Suppressor macrophage treated with lipopolysaccharide for 4 hours (primary cell): ENCODE measurements at places on chromosomes 6 and 20.

DNA sequence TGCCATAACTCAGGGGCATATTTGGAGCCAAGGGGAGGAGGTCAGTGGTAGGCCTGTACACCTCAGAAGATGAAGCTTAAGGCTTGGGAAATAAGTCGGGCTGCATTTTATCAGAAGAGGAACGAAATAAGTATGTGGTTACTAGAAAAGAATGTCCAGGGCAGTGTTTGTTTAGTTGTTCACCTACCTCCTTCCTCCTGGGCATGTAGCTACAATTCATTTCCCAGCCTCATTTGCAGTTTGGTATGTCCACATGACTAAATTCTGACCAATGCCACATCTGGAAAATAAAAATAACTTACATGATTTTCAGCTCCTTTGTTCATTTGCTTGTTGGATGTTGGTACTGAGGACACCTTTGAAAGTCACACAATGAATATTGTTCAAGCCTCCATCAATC is 294.5 kb upstream of the RGS17 start:
- DNase-seq, result no peak

GRCh38 chr20:51512645-51513044 is 29.9 kb downstream of the NFATC2 start:
- DNase-seq, result no peak

GRCh38 chr6:1662534-1662933 is 52.8 kb downstream of the FOXC1 start:
- no peak for DNase-seq

GRCh38 chr20:47455133-47456040 is 46.3 kb upstream of the NCOA3 start:
- DNase-seq, result no peak

GRCh38 chr6:6811128-6812009 is 222.8 kb downstream of the LY86 start:
- peak; percentile 58 for DNase-seq

DNA sequence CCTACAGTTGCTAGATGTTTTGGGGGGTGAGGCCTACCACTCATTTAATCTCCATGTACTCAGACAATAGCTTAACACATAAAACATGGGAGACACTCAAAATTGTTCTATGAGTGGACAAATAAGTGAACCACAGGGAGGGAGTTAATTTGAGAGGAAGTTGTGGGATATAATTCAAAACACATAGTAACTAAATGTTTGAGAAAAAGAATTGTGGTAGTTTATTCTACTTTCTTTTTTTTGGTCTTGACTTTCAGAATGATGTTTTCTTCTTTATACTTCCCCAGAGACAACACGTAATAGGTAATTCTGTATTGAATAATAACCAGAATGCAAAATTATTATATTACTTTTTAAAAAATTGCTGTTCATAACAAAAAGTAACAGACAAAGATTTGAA is 453.8 kb downstream of the RFPL4B start:
- no peak for DNase-seq

- peak; percentile 47 for DNase-seq
Observed at GRCh38 chr6:138979813-138980668, 8.0 kb downstream of the REPS1 start.

- no peak for DNase-seq
Observed at GRCh38 chr6:7229376-7230326, 83.3 kb downstream of the SSR1 start.

DNA sequence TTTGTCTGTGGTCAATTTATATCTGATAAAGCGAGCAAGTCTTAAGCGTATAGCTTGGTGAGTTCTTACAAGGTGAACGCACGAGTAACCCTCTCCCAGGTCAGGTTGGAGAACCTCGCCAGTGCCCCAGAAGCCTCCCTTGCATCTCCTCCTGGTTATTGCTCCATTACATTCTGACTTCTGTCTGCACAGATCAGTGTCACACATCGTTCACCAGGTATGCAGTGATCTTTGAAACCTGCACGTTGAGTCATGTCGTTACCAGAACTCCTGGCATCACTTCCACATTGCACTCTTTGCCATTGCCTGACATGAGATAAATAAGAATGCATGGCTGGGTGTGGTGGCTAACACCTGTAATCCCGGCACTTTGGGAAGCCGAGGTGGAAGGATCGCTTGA is 44.2 kb downstream of the AKAP12 start:
- DNase-seq, result no peak

GRCh38 chr20:23061734-23062561 is 12.5 kb upstream of the THBD start:
- DNase-seq, result peak; percentile 86

GRCh38 chr6:56193846-56194245 is 53.5 kb downstream of the COL21A1 start:
- no peak for DNase-seq

- no peak for DNase-seq
Observed at GRCh38 chr6:83480470-83480869, 31.9 kb upstream of the PRSS35 start.

- no peak for DNase-seq
Observed at GRCh38 chr20:1402149-1402548, 9.3 kb upstream of the FKBP1A start.

GRCh38 chr20:23214903-23215302 is 128.8 kb upstream of the CD93 start:
- DNase-seq, result no peak

- peak; percentile 19 for DNase-seq
Observed at GRCh38 chr6:16562498-16562897, 198.8 kb downstream of the ATXN1 start.

- DNase-seq, result no peak
Observed at GRCh38 chr20:57535297-57535696, 10.4 kb upstream of the CTCFL start.

DNA sequence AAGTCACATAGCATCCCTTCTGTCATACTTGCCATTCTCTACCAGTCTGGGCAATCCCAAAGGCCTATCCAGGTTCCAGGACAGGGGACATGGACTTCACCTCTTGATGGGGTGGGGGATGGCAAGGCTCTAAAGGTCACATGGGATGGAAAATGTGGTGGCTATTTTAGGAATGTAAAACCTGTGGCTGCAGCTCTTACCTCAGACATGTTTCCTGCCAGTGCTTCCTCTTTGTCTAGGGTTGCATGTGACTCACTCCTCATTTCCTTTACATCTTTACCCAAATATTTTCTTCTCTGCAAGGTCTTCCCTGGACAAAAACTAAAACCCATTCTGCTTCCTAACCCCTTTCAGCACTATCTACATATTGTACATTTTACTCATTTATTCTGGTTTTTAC is 135.7 kb downstream of the BTBD3 start:
- DNase-seq, result peak; percentile 28

DNA sequence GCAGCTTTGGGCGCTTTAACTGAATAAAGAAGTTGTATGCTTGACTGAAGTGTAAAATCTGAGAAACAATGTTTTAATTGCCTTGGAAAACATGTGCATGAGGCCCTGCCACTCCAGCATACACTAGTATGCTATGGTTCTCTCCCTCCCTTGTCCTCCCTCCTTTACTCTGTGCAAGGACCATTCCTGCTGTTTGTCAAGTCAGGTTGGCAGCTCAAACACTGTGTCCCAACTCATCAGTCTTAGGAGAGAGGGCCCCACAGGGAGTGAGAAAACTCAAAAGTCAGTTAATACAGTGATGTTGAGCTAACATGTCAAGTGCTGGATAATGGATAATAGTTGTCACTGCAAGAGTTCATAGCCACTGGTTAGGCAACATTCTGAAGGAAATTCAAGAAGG is 543.6 kb downstream of the GRIK2 start:
- DNase-seq, result no peak

GRCh38 chr6:153237670-153238069 is 106.6 kb upstream of the RGS17 start:
- no peak for DNase-seq

DNA sequence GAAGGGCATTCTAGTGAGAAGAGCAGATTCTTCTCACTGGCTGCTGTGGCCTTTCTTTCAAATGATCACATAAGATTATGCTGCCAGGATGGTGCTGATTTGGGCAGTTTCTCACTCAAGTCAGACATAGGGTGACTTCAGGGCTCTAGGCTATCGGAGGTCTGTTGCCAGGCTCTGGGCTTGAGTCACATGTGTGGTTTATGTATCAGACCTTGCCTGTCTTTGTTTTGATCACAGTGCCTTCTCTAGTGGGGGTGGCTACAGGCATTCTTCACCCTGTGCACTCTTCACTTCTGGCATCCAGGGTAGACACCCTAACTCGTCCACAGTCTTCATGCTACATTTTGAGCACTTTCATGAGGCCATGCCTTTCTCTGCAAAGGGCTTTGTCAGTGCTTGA is 823.7 kb upstream of the MAN1A1 start:
- DNase-seq, result no peak

DNA sequence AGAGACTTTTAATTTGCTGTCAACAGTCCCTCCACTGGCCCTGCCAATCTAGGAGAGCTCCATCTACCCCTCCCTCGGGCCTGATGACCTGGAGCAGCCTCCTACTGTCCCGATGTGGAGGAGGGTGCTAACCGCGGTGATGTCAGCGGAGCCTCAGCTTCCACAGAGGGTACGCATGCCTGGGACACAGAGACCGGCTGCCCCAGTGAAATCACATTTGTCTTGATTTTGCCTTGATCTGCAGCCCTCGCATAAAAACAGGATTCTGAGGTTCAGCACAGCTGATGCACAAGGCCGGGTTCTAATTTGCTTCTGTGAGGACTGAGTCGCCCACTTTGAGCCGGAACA is 77.6 kb downstream of the STK35 start:
- no peak for DNase-seq

DNA sequence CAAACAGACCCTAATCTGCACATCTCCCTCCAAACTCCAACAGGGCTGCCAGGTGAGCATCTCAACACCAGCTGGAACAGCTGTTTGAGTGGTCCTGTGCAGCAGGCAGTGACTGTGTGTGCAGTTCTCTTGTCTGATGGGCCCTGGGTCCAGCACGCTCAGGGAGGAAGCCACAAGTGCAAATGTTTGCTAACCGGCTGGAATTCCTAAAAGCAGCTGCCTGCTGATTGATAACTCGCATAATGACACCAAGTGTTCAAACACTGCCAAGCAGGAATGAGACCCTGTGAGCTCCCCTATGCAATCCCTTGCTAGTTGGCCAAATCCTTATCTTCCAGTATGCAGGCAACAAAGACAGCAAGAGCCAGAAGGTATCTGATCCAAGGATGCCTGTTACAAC is 650.6 kb downstream of the CBLN4 start:
- DNase-seq, result no peak

DNA sequence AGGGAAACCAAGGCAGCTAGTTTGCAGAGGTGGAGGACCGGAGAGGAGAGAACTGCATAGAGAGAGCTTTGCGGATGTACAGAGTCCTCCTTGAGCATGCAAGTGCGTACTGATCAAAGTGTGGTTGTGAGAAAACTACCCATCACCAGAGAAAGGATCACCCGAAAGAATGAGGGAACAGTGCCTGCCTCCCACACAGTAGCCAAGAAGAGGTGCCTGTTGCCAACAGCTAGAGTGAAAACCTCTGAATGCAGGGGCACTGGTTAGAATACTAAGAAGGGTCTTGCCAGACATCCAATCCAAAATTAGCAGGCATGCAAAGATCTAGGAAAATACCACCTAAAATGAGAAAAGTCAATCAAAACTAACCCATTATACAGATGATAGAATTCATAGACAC is 166.6 kb upstream of the AKAP12 start:
- no peak for DNase-seq

DNA sequence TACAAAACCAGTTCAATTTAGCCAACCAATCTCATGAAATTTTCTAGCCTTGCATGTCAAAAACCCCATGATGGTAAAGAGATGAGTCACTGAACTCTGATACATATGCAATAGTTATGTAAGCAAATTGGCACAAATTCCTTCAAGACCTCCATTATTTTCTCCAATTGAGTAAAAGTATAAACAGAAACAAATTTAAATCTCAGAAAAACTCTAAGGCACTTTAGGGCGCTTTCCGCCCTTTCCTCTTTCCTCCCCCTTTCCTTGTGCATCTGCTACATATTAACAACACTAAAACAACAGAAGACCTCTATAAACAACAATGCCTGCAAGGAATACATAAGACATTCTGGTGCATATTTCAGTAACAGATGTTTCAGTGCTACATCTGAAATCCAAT is 48.5 kb downstream of the KIF13A start:
- DNase-seq, result peak; percentile 47

DNA sequence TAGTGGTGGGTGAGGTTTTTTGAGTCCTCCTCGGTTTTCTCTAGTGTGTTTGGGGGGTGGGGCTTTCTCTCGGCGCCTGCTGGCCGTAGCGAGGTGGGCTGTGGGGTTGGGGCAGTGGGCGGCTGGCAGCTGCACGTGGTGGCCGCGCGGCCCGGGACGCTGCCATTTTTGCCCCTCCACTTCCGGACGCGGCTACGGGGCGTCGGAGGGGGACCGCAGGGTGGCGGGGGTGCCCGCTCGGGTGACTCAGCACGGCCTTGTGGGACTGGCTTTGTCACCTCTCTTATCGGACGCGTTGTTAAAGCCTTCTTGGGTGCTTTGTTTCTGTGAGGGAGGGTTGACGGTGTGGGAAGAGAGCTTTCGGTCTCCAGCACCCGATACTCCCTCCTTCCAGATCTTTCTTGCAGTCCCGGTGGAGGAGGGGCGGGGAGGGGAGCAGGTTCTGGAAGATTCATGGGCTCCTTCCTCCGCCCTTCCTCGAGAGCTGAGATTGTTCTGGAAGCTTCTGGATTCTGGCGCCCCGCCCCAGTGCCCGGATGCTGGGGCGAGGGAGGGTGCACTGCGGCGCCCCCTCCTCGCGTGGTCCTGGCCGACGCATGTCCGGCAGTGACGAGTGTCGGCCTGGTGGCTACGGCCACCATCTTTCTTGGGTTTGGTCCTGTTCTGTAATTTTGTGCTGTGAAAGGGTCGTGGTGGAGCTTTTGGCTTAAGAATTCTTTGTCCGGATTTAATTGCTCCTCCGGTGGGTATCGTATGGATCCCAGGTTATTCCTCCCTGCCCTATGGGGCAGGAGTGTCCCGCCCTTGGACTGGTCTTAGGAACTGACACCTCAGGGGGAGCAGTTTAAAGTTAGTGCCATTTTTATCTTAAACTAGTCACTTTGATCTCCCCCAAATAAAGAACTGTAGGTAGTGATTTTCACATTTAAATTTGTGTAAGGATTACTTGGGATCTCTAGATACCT is 719 bp downstream of the HSP90AB1 start:
- peak; percentile 82 for DNase-seq

- no peak for DNase-seq
Observed at GRCh38 chr6:139355172-139355571, 19.3 kb downstream of the CITED2 start.

- DNase-seq, result peak; percentile 67
Observed at GRCh38 chr6:85576476-85576875, 17.2 kb downstream of the SNX14 start.

DNA sequence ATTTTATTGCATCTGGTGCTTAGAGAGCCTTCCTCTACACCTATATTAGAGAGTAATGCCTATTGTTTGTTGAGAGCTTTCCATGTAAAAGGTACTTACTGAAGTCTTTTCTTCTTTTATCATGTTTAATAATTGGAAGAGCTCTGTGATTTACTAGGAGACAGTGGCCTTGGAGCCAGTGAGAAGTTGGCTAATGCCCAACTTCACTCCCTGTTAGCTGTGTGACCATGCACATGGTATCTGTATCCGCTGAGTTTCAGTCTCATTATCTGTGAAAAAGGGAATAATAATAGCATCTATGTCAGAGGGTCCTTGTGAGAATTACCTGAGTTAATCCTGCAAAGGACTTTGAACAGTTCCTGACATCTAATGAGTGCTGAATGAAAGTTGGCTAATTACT is 105.0 kb downstream of the CD109 start:
- no peak for DNase-seq

GRCh38 chr6:149049230-149049629 is 268.3 kb upstream of the TAB2 start:
- no peak for DNase-seq
